ENCODE measurements at places on chromosomes 3 and 15.

DNA sequence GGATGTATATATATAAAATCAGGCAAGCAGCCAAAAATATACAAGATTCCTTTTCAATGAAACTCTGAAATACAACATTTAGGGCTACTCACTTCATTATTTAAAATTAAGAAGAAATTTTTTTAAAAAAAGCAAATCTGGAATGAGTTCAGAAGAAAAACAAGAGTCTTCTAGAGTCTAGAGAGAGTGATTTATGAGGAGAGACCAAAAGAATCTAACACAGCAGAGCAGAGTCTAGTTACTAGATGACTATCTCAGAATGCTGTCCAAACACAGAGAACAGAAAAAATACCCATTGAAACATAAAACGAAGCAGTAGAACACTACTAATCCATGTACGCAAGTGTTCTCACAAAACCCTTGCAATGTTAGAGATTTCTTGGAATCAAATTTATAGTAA, 275.2 kb upstream of the CBLB start:
- no peak for DNase-seq

DNA sequence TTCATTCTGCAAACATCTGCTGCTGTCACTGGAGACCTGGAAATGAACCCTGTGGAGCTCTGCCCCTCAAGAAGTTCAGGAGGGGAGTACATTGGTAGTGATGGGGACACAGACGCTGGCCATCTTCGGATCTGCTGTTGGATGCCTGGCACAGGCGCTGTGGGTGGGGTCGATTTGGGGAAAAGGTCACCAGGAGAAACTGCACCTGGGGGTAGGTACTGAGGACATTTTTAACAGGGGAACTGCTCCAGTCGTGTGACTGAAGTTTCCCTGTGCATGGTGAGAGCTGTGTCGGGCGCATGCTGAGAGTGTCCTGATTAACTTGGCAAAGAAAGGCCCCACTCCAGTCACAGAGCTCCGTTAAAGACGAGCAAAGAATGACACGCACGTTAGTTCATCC, 3.4 kb downstream of the UROC1 start:
- no peak for DNase-seq

DNA sequence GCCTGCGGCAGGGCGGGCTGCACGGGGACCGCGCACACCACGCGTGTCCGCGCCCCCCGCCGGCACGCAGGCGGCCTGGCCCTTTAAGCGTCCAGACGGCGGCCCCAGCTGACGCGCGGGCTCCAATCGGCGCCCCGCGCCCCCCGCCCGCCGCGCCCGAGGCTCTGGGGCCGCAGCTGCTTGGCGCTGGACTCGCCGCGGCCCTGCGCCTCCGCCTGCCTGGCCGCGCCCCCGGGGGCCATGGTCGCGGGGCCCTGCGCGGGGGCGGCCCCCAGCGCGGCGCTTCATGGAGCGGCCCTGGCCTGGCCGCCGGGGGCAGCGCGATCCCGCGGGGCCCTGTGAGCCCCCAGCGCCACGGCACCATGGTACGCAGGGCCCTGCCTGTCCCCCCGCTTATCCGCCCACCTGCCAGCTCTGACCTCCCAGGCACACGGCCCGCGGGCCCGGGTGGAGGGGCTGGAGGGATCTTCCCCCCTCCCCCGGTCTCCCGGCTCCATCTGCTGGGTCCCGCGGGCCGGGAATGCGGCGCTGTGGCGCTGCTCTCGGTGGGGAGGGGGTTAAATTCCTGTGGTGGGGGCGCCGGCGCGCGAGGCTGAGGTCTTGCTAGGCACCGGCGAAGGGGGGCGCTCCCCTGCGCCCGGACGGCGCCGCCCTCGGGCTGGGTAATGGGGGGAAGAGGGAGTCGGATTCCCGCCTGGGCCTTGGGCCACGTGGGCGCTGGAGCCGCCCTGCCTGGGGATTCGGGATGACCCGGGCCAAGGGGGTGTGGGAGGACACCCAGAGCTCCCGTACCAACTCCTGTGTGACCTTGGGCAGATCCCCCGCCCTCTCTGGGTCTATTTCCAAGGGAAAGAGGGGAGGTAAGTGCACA, 1.1 kb downstream of the ZBTB47 start:
- peak; percentile 91 for DNase-seq

- no peak for DNase-seq
Observed at GRCh38 chr15:76663529-76663928, 241.6 kb downstream of the SCAPER start.

DNA sequence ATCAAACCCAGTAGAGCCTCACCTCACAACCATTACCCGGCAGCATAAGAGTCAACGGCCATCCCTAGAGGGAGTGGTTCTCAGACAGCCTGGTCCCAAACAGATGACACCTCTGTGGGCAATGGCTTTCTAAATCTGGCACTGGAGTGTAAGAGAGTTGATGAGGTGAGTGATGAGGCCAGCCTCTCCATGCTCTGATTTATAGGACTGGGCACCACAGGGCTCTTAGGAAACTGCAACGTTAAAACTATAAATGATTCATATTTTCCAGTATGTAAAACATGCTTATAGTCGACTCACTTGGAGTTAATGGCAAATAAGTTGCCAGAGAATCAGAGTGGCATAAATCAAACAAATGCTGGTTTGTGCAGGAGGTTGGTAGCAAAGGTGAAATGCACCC, 187.7 kb downstream of the GREM1 start:
- DNase-seq: no peak

DNA sequence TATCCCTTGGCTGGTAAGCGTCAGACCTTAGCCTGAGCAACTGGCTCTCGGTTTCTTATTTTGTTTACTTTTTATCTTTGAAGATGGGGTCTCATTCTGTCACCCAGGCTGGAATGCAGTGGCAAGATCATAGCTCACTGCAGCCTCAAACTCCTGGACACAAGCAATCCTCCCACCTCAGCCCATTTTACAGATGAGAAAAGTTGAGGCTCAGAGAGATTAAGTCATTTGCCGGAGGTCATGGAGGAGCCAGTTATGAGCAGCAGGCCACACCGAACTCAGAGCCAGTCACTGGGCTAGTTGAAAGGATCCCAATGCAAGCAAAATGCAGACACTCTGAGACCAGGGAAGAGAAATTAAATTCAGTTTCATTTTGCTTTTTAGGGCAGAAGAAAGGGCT, 293.6 kb downstream of the SHQ1 start:
- no peak for DNase-seq

Data from GM03348 (cell line).